ENCODE measurements at places on chromosomes 7 and 10. TPM values are rescaled to one million over a fixed set of nuclear protein-coding genes. Genes with fewer than 3 reads are reported as not detected.
A peak's percentile ranks its signal among the peaks of the same experiment; 100 is the strongest.

RBP3 gene
- not detected for total RNA-seq

DNA sequence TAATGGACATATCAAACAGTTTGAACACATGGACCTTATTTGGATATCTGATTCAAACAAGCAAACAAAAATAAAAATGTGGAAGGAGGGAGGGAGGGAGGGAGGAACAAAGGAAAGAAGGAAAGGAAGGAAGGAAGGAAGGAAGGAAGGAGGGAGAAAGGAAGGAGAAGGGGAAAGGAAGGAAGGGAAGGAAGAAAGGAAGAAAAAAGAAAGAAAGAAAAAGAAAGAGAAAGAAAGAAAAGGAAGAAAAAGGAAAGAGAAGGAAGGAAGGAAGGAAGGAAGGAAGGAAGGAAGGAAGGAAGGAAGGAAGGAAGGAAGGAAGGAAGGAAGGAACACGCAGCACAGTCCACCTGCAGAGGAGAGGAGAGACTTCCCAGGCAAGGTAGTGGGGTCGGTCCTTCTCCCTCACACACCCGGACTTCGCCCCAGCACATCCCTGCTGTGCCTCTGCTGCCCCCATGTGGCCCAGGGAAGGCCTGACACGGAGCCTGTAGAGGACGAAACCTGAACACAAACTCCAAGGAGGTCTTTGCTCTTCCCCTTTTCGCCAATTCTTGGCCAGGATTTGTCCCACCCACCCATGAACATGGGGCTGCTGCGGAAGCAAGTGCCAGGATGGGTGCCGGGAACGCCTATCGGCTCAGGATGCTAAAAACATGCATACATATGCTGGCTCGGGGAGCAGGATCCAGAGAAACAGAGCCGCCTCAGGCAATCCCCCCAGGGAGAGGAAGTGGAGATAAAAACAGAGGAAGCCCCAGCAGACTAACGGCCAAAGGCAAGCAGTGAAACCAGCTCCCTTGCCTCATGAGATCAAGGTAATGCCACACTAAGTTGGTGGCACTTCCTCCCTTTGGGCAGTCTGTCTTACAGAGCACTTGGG is 52.3 kb upstream of the DGKI start:
- peak; percentile 70 for DNase-seq

BTBD16 gene
- not detected for total RNA-seq

GRCh38 chr7:45930967-45931366 is 9.9 kb upstream of the IGFBP3 start:
- DNase-seq, result no peak

OGDHL gene
- total RNA-seq, result 0.43 TPM

SLC26A3 gene
- total RNA-seq, result 0.37 TPM

EMX2 gene
- total RNA-seq, result not detected

Data from activated T-cell treated with anti-CD3 and anti-CD28 coated beads, Interleukin-2, amount 50 U/mL, for 4 hours (primary cell).